ENCODE measurements at places on chromosomes 16 and 17. TPM values are rescaled to one million over a fixed set of nuclear protein-coding genes. Genes with fewer than 3 reads are reported as not detected.

DNA sequence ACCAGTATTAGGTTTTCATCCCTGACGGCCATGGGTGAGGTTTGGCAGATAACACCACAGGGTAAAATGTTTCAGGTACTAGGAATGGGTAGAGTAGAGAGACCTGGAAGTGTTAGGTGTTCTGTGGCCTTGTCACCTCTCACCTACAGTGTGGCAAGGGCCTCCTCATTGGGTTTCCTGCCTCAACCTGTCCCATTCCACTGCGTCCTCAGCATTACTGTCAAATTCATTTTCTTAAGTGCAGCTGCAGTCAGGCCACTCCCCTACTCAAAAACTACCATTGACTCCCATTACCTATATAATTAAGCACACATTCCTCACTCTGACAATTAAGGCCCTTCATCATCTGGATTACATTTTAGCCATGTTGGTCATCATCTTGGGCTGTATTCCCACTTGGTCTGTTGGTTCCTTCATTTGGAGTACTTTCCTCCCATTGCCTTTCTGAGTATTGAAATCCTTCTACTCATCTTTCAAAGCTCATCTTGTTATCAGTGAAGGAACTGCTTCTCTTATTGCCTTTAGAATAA, 64.5 kb downstream of the NUP88 start:
- DNase-seq = no peak
- no peaks in the 10 kb centered on the region for H3K27me3 ChIP-seq
- H3K27ac ChIP-seq = no peak overlapping the region

DNA sequence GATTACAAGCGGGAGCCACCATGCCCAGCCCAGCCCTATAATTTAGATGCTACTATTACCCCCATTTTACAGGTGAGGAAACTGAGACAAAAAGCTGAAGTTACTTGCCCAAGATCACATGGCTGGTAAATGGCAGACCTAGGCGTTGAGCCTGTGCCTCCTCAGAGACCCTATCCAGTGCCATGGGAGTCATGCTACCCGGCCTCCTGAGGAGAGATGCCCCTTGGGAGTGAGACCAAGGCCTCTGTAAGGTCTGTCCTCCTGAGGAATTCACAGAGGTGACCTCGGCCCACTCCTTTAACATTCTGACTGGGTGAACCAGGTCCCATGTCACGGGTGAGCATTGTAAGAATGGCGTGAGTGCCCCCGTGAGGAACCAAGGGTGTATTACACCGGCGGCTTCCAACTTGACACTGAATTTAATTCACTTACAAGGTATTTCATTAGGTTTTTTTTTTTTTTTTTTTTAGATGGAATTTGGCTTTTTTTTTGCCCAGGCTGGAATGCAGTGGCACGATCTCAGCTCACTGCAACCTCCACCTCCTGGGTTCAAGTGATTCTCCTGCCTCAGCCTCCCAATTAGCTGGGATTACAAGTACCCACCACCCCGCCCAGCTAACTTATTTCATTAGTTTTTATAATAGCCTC, 95.7 kb downstream of the ABCC6 start:
- peak; percentile 51 for DNase-seq
- no peak overlapping the region for H3K4me3 ChIP-seq
- H3K36me3 ChIP-seq = no peaks in the 10 kb centered on the region
- H3K27me3 ChIP-seq = no peaks in the 10 kb centered on the region
- H3K27ac ChIP-seq = no peak overlapping the region

- DNase-seq = no peak
- no peak overlapping the region for H3K4me3 ChIP-seq
- H3K27ac ChIP-seq = no peak overlapping the region
- H3K27me3 ChIP-seq = no peaks in the 10 kb centered on the region
- no peaks in the 10 kb centered on the region for H3K36me3 ChIP-seq
Observed at GRCh38 chr17:5861854-5862253, 208.3 kb upstream of the WSCD1 start.

GRCh38 chr16:49789616-49790015, 66.3 kb downstream of the ZNF423 start:
- H3K4me3 ChIP-seq = no peak overlapping the region
- no peaks in the 10 kb centered on the region for H3K36me3 ChIP-seq
- H3K27ac ChIP-seq = no peak overlapping the region
- DNase-seq = no peak

- H3K4me1 ChIP-seq = no peaks in the 10 kb centered on the region
- DNase-seq = no peak
- no peaks in the 10 kb centered on the region for H3K27me3 ChIP-seq
- no peaks in the 10 kb centered on the region for H3K36me3 ChIP-seq
Observed at GRCh38 chr16:49419006-49419405, 45.4 kb downstream of the C16orf78 start.

GRCh38 chr16:50469121-50469743, 79.0 kb upstream of the NKD1 start:
- no peak for DNase-seq
- no peaks in the 10 kb centered on the region for H3K36me3 ChIP-seq
- no peak overlapping the region for H3K4me3 ChIP-seq
- no peaks in the 10 kb centered on the region for H3K4me1 ChIP-seq
- H3K27ac ChIP-seq = no peak overlapping the region
- no peaks in the 10 kb centered on the region for H3K27me3 ChIP-seq

The GRAPL gene
- 32.8 TPM for total RNA-seq

The HOXB8 gene
- total RNA-seq = not detected

The PPM1E gene
- total RNA-seq = not detected
